A549 (cell line): ENCODE measurements at places on chromosomes 6 and 20.

GRCh38 chr6:36566418-36566905 is 19.2 kb upstream of the STK38 start:
- no peak for DNase-seq

GRCh38 chr20:63129991-63130657 is 85.8 kb downstream of the YTHDF1 start:
- DNase-seq = no peak

DNA sequence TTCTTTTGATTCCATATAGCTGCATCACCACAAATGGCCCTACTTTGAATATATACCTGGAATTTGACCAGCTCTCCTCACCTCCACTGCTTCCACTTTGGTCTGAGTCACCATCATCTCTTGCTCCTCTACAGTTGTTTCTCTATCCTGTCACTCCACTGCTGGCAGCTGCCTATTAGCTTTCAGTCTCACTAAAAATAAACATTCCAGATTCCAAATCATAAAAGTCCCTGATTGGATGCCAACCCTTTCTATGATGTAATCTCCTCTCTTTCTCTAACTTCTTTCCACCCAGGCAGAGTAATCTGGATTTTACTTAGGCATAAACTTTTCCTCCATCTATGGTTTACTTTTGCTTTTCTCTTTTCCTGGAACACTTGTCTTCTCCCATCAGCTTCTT is 49.1 kb downstream of the RFPL4B start:
- no peak for DNase-seq

GRCh38 chr6:44075647-44076355 is 51.5 kb downstream of the MRPL14 start:
- no peak for DNase-seq

GRCh38 chr6:28673787-28674671 is 148.3 kb downstream of the GPX5 start:
- peak; percentile 34 for DNase-seq

DNA sequence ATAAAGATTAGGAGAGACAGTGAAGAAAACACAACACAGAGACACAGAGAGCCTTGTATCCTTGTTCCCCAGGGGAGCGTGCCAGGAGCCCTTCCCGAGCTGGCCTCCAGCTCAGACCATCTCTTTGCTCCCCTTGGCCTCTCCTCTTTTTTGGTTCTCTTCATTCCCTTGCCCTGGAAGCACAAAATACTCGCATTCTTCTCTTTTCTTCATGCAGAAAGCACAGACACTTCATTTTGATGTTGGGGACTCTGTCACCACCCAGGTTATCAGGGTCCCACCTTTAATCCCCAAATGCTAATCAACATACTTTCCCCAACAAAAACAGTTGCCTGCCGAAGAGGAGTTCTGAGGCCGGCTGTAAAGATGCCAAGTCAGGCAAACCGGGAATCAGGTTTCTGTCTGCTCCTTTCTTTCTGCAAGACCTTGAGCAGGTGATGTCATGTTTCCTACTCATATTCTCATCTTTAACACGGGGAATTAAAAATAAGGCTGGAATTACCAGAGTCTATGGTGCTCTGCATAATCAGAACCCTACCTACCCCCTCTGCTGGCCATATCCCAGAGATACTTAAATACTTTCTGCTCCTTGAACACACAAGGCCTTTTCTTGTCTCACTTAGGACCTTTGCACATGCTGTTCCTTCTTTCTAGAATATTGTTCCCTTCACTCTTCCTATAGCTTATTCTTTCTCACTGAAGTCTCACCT is 21.7 kb downstream of the TGM6 start:
- DNase-seq = peak; percentile 58

GRCh38 chr6:67210450-67210849 is 1424.6 kb upstream of the ADGRB3 start:
- no peak for DNase-seq
